ENCODE measurements at places on chromosomes 11 and 22.

GRCh38 chr11:131195661-131196517 is 174.5 kb upstream of the NTM start:
- DNase-seq: no peak

DNA sequence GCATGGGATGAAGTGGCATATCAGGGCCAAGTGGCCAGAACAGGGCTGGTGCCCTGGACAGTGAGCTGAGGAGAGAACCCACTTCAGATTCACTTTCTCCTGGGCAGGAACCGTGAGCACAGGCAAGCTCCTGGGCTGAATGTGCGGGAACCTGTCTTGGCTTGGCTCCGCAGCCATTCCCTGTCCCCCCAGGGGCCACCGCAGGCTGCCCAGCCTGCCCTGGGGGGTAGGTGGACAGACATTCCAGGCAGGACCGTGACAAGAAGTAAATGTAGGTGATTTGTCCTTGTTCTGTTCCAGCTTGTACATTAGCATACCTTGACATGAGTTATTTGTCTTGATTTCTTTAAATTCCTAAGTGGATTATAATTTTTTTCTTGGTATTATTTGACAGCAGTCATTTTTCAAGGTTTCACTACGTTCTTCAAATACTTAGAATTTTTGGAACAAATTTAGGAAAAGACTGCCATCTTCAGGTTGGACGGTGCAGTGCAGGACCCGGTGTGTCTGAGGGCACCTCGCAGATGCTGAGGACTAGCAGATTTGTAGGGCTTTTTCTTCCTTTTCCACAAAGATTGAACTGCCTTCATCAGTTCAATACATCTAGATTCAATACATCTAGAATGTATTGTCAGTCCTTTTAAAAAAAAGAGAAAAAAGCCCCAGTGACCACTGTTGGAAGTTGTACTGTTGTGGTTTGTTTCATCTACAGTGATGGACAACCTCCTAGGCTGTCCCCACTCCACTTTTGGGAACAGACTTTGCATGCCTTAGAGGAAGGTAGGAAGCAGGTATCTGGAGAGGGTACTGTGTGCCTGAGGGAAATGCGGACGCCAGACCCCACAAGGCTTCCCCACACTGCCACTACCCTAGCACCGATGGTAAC is 115.1 kb upstream of the RASSF10 start:
- peak; percentile 26 for DNase-seq

DNA sequence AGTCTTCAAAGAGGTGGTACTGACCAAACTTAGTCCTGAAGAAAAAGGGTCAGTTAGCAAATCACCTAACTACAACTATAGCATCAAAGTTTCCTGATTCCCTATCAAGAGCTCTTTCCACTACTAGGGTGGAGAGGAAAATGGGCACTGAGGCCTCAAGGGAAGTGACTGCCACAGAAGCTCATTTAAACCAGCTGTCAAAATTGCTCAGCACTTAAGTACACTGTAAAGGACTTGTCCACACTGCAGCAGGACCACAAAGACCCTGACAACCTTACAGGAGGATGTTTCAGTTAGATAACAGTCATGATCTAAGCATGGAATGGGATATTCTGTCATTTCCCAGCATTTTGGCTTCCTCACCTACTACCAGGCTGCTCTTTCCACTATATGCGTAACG is 33.0 kb downstream of the FAM168A start:
- no peak for DNase-seq

- no peak for DNase-seq
Measured at GRCh38 chr11:68564261-68564660, 103.7 kb downstream of the PPP6R3 start.

DNA sequence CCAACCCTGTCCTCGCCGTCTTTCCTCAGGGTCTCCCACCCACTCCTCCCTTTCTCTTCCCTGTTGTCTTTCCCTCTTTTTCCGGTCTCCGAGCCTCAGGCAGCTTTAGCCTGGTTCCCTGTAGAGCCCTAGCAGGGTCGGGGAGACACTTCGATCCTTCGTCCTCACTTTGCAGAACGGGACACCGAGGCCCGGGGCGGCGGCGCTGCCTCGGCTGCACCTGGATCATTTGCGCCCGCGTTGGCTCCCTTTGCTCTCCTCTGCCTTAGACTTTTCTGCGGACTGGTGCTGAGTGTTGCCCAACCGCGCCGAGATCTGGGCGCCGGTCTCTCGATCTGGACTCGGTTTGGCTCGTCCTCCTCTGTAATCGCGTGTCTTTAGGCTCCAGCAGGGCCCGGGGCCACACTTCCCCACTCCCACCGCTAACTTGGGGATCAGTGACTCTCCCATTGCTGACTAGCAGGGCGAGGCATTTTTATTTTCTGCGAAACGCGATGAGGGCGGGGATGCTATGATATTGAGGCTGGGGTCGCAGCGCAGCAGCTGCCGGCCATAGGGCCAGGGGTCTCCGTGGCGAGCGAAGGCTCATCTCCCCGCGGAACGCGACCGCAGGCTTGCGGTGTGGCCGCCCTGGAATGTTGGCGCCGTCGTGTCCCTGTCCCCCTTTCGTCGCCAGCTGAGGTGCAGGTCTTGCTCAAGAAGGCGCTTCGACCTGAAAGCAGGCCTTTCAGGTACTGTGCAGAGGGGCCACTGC is 1.6 kb upstream of the E2F8 start:
- no peak for DNase-seq

GRCh38 chr11:130024361-130024760 is 21.7 kb upstream of the PRDM10 start:
- no peak for DNase-seq

DNA sequence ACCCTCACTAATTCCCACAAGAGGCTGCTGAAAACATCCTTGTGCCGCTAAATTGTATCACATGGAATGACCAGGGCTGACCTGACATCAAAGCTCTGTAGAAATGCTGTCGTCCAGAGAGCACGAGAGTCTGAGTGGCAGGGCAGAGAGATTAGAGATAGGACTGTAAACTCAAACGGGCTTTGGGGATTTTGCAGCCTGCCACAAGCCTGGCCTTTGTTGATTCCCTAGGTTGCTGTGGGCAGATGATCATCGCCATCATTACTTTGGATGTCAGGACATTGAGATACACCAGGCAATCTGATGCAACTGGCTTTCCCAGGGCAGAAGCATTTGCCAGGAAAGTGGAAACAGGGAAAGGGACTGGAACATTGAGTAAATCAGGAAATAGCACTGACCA is 131.6 kb downstream of the ETS1 start:
- DNase-seq: no peak

DNA sequence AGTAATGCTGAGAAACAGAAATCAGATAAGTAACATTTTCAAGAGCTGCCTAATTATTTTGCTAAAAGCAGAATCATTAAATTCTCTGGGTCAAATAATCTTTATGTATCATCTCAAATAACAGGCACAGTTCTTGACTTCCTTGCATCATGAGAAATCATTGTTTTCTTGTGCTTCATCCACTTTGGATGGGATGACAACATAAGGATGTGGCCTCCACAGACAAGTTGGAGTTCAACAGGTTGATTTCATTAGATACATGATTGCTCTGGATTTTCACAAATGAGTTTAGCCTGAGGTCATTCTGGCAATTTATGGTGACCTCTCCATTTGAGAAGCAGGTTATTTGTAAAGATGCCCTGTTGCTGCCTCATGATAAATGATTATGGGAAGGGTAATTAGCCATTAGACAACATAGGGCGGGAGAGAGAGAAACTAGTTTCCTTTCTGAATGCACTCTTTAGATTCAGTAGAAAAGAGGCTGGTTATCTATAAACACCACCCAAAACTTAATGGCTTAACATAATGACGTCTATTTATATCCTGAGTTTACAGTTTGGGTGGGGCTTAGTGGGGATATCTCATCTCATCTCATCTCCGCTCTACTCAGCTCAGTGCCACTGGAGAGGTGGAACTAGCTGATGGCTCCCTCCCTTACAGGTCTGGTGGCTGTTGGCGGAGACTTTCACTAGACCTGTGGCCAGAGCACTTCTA is 35.0 kb upstream of the ADORA2A start:
- no peak for DNase-seq

- DNase-seq: no peak
Measured at GRCh38 chr11:19722702-19723101, 10.1 kb downstream of the NAV2 start.

DNA sequence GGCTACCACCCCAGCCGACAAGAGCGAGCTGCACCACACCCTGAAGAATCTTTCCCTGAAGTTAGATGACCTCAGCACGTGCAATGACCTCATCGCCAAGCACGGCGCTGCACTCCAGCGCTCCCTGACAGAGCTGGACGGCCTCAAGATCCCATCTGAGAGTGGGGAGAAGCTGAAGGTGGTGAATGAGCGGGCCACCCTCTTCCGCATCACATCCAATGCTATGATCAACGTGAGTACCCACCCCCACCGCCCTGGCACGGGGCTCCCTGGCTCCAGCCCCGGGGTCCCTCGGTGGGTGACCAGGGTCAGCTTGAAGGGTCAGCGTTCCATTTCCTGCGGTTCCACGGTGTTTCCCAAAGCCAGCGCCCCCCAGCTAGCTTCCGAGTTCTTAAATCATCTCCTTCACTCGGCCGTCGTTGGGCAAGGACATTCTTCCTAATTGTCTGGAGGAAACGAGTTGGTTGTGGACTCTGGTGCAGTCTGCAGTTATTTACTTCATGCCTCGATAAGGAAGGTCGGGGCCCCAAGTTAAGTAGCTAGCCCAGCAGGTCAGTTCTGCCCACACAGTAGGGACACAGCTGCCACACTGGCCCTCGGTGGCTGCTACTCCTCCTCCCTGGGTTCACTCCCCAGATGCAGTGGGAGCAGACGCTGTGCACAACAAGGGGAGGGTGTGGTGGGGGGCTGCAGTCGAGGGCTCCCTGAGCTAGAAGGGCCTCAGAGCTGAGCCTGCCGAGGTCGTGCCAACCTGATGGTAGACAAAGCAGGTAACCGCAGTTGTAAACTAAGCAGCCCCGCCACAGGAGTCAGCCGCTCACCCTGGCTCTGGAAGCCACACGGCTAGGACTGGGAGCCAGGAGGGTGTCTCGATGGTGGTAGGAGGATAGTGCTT is 97.9 kb downstream of the MORC2 start:
- DNase-seq: no peak

DNA sequence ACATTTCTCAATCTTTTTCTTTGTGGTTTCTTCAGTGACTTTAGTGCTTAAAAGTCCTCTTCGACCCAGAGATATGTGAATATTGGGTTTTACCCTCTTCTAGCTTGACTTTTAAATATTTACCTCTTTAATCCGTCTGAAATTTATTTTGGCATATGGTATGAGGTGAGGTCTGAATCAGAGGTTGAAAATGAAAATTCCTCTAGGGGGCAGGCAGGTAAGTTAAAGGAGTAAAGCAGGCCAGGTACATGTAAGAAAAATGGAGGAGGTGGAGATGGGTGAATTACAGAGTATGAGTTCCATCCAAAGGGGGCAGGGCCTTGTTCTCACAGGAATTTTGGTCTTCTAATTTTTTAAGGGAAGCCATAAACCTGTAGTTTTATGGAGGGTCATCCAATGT is 263.8 kb upstream of the NARS2 start:
- DNase-seq: no peak
